HTR-8/SVneo (cell line): ENCODE measurements at places on chromosomes 5 and 9.

DNA sequence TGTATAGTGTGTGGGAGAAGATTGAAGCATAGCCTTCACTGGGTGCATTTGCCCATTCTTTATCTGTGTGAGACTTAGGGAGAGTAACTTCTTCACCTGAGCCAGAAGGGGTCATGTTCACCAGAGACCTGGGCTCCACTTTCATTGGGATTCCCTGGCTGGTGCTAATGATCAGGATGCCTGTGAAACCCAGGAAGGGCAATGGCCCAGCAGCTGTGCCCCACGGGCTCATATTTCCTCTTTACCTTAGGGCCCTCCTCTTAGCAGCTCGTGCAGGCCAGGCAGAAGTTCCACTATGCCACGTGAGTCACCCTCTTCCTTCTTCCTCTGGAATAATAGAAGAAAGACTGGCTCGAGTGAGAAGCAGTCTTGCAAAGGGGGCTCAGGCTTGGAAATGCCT, 5.0 kb downstream of the PPARGC1B start:
- peak; percentile 45 for DNase-seq

- no peak for DNase-seq
Observed at GRCh38 chr9:36637491-36638270, 65.0 kb downstream of the MELK start.

DNA sequence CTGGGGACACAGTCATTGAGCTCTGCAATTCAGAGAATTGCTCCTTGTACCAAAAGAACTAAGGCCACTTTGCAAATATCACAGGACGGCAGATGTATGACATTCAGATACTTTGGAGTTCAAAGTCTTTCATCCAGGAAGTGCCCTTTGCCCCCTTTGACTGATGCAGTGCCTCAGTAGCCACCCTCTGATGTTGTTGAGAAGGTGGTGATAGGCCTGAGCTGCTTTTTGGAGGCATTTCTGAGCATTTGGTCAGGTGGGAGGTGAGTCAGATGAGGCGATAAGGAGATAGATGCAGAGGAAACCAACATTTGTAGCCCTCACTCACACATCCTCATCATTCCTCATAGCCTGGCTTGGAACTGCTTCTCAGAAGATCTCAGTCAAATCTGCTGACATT, 63.4 kb downstream of the ANGPTL2 start:
- no peak for DNase-seq

- no peak for DNase-seq
Observed at GRCh38 chr9:88950341-88951154, 40.7 kb upstream of the S1PR3 start.

GRCh38 chr5:69160651-69161050, 6.3 kb upstream of the CCNB1 start:
- no peak for DNase-seq

GRCh38 chr5:84058561-84058960, 326.1 kb downstream of the EDIL3 start:
- no peak for DNase-seq

GRCh38 chr5:149795360-149795759, 65.2 kb downstream of the PPARGC1B start:
- DNase-seq: no peak

DNA sequence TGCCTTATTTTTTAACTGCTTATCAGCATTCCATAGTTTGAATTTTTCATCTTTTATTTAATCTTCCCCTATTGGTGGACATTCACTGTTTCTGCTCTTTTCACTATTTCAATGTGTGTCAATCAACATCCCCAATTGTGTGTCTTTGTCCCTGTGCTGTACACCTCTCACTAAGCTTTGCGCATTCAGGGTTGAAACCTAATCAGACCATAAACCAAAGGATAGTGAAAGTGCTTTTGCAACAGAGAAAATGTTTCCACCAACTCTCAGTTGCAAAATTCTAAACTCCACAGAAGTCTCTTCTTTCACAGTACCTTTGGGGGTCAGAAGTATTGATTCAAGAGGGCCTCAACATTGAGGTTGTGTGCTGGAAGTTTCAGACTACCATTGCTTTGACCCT, 127.1 kb upstream of the SAP30L start:
- DNase-seq: no peak

DNA sequence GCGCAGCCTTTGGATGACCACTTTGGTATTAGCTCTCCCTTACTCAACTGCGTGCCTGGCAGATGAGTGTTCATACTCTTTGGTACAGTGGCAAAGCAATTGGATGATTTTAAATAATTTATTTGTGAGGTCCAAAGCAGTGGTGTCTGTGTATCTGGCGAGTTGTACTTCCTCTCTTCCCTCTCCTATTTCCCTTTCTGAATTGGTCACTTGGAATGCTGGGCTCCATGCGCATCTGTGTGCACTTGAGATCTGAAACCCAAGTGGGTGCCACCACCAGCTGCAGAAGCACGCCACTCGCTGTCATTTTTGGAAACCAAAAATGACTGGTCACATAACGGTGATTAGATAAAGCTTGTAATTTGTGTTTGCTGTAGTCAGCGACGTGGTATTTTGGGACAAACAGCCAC, 386.0 kb upstream of the KLF4 start:
- no peak for DNase-seq

GRCh38 chr9:93958121-93958818, 3.1 kb upstream of the BARX1 start:
- DNase-seq: no peak

DNA sequence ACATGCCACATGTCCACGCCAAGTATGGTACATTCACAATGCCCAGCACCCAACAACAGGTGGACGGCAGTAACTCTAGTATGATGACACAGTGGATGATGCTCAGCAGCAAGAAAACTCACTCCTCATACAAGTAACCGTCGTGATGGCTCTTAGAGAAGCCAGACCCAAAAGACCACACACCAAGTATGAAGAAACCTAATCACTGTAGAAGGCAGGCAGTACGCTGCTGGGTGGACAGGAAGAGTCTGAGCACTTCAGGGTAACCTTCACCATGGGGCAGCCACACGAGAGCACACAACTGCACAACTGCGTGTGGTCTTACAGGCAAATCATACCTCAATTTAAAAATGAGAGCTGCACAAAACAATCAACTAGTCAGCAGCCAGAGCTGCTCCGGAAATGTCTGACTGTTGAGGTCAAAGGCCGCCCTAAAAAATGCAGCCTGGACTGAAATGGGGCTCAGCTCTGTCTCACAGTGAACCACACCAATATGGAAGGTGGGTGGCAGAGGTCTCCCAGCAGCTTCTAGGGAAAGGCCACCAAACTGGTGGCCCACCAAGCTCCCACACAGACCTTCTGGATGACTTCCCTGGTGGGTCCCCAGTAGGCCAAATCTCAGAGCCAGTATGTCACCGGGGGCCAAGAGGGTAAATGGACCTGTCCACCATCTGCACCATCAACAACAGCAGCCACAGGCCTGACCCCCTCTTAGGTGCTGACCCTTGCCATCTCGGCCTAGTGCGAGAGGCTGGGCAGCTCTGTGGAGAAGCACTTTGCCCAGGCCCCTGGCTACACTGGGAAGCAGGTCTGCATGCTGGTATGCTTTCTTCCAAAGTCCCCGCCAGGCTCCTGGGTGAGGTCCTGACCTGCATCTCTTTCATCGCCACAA, 17.8 kb downstream of the BICD2 start:
- no peak for DNase-seq

DNA sequence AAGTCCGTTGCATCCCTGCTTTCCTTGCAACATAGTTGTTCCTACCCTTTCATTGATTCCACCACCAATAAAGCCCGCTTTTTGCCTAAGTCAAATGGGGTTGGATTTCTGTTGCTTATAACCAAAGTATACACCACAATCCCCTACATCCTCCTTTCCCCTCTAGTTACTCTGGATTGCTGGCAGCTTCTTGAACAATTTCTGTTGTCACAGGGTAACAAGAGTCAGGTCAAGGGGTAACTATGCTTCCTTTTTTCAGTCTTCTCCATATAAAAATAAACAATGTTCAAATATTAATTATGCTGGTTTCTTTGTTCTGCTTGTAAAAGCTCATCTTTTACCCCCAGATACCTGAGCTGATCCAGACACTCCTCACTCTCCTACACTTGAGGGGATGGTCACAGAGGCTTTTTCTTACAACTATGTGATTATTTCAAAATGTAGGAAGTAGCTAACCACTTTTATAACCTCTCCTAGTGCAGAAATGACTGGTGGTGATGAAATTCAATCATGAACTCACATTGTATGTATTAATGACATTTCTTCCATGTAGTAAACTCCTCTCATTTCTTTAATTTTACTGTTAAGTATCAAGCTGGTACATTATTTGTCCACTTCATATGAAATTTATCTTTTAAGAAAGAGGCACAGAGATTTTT, 136.5 kb downstream of the SNX18 start:
- no peak for DNase-seq

- no peak for DNase-seq
Observed at GRCh38 chr9:117296453-117296852, 118.4 kb downstream of the ASTN2 start.

- no peak for DNase-seq
Observed at GRCh38 chr5:89989776-89990175, 419.8 kb downstream of the CETN3 start.

GRCh38 chr9:121786998-121787422, 135.6 kb downstream of the DAB2IP start:
- DNase-seq: no peak

DNA sequence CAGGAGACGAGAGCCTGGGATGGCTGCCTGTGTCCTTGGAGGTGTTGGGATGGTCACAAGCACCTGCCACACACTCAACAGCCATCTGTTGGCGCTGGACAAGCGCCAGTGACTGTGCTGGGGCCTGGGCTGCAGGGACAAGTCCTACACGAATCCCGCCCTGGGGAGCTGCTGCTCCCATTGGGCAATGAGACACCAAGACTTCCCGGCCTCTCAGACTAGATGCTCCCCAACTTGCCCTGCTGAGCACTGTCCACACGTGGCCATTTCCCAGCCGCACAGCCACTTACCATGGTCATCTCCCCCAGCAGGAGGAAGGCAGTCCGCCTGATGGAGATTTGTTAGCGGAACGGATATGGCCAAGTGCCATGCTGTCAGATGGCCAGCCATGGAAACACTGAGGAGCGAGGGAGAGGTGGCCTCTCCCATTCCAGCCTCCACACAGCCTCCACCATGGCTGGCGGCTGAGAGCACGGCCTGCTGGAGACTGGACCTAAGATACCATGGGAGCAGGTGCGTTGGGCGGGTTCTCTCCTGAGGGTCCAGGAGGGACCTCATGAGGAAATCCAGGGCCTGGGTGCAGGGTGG, 43.9 kb downstream of the PRRT1B start:
- no peak for DNase-seq

DNA sequence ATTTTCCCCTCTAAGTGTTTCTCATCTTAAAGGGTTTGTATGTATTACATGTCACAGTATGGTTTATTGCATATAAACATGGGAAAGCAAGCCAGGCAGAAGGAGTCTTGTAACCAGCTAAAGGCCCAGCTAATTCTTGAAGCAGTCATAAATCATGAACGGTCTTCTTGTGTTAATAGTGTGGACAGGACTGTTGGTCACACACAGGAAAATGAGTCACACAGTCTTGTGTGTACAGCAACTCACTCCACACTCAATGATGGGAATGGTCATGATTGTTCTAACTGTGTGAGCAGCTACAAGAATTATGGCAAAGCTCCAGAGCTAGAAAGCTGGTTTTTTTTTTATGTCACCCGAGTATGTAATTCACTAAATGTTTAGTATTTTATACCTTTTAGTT, 123.9 kb downstream of the GHR start:
- no peak for DNase-seq

GRCh38 chr9:92439921-92440750, 15.9 kb upstream of the OMD start:
- no peak for DNase-seq

GRCh38 chr5:78360674-78360923, 182 bp downstream of the SCAMP1 start:
- no peak for DNase-seq

DNA sequence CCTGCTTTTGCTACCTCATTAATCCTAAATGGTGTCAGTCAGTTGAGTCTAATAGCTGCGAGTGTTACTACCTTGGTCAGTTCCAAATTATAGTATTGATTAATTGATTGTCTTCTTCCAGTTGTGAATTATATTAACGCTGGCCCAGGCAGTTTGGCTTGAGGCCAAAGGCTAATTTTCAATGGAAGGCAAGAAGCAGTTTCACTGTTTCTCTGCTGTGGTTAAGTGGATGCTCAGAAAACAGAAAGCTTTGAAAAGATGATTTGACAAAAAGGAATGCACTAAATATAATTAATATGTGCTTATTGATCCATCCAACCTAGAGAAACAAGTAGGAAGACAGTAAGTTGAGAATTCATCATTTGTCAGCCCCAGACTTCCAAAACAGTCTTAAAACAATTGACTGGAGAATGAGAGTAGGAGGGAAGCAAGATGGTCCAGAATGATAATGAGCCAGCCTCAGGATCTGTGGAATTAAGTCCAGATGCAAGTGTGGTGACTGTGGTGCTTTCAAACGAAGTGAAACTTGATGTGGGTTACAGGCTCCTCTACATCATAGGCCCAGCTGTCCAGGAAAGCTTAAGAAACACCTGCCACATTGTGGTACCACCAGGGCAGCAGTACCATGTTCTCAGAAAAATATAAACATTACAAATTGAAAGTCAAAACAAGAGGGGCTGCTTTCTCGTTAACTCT, 1371.0 kb upstream of the DMAC1 start:
- no peak for DNase-seq

DNA sequence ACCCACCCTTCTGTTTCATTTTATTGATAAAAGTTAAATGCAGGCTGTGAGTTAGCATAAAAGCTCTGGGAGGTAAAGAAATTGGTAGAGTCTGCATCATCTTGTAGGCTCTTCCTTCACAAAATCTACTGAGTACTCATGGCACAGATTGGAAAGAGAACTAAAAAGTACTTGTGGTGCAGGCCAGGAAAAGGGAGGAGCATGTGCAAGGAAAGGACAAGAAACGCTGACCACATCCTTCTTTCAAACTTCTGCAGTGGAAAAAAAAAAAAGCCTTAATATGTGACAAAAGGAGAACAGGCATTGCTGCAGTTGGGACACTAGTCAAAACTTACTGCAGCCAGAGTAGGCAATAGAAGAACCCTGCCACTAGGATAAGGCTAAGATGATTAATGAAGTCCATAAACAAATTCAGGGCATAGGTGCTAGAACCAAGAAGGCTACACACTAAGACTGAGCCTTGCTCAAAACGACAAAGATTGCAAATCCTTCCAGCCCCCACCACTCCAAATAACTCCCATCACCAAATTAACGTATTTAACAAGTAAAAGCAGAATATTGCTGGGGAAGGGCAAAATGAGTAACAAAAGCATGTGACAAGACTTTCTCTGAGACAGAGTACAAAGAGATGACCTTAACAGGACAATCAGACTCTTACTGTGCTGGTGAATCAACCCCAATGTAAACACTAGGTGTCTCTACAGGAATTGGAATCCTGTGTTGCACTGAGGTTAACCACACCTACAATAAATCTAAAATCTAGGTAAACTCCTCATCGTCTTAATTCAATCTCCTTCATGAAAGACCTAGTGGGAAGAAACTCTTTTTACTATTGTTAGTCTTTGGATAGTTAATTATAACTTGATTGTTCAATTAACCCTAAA, 1024.8 kb downstream of the TLE1 start:
- DNase-seq: no peak

GRCh38 chr9:75112789-75113188, 24.5 kb downstream of the OSTF1 start:
- DNase-seq: no peak
